ENCODE measurements at places on chromosomes 3 and 15. TPM values are rescaled to one million over a fixed set of nuclear protein-coding genes. Genes with fewer than 3 reads are reported as not detected.

Gene KNG1
- not detected for total RNA-seq

Gene CKMT1A
- not detected for total RNA-seq

Gene SLC27A2
- total RNA-seq: 0.66 TPM

Gene GORASP1
- total RNA-seq: 27.2 TPM

Gene MYH15
- total RNA-seq: 0.17 TPM

Gene LRRC3B
- total RNA-seq: not detected

Gene SKOR1
- 0.17 TPM for total RNA-seq

Measured in fibroblast of lung (primary cell).